ENCODE measurements at places on chromosomes 6 and 20.

GRCh38 chr20:19327401-19327800 is 115.0 kb downstream of the SLC24A3 start:
- no peaks in the 10 kb centered on the region for H3K36me3 ChIP-seq
- DNase-seq = no peak
- no peaks in the 10 kb centered on the region for H3K4me1 ChIP-seq
- H3K27ac ChIP-seq = no peak overlapping the region
- H3K27me3 ChIP-seq = no peaks in the 10 kb centered on the region

DNA sequence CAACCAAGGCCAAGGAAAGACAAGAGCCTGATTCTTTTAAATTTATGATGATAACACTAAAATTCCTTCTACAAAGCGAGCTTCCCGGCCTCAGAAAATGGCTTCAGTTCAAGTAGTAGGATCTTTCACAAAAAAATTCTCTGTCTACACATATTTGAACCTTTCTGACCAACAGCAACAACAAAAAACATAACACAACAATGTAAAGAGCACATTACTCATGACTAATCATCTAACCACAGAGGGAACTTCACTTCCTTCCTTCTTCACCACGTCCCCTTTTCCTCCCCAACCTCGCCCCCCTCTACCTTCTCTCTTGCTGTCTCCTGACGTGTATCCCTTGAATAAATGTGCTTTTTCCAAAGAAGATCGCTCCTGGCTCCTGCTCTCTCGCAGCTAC is 228.2 kb downstream of the MYLK4 start:
- peaks cover 2% of the 10 kb centered on the region for H3K27me3 ChIP-seq
- H3K27ac ChIP-seq = peak overlapping the region; percentile 76
- no peak for DNase-seq
- peaks cover 4% of the 10 kb centered on the region for H3K4me1 ChIP-seq

DNA sequence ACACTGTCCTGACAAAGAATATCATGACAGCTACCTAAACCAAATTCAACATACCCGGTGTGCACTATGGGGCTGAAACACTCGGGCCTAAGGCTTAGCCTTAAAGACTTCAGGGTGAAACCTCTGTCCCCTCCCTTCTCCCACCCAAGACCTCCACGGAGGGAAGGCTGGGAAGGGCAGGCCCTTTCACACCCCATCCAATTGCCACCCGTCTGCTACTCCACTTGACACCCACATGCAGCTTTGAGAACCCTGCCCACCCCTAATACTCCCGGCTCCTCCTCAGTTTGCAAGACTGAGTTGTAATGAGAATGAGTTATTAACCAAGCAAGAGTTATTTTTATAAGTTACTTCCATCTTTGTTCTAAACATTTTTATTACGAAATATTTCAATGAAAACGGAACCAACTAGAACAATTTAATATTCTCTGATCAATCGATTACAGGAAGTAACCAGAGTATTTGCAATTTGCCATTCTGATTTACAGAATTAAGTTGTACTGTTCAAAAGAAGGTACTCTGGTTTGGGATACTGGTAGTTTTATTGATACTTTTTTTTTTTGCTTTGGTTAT is 3.7 kb downstream of the TAF4 start:
- no peak overlapping the region for H3K27ac ChIP-seq
- H3K4me1 ChIP-seq = peaks cover 52% of the 10 kb centered on the region
- no peaks in the 10 kb centered on the region for H3K36me3 ChIP-seq
- no peak for DNase-seq
- no peak overlapping the region for H3K4me3 ChIP-seq

- peak within 1 kb of the TSS; percentile 43 for H3K4me3 ChIP-seq
- no peaks in the 10 kb centered on the region for H3K36me3 ChIP-seq
- no peaks in the 10 kb centered on the region for H3K4me1 ChIP-seq
- no peak for DNase-seq
- peak within 1 kb of the TSS; percentile 89 for H3K27ac ChIP-seq
- no peaks in the 10 kb centered on the region for H3K27me3 ChIP-seq
These were observed at the start of gene RBM24 for GRCh38 chr6:17281100-17281496. Gene RBM24 (plus strand): TSS chr6:17281361. CDS start chr6:17281582, 221 bp downstream.

DNA sequence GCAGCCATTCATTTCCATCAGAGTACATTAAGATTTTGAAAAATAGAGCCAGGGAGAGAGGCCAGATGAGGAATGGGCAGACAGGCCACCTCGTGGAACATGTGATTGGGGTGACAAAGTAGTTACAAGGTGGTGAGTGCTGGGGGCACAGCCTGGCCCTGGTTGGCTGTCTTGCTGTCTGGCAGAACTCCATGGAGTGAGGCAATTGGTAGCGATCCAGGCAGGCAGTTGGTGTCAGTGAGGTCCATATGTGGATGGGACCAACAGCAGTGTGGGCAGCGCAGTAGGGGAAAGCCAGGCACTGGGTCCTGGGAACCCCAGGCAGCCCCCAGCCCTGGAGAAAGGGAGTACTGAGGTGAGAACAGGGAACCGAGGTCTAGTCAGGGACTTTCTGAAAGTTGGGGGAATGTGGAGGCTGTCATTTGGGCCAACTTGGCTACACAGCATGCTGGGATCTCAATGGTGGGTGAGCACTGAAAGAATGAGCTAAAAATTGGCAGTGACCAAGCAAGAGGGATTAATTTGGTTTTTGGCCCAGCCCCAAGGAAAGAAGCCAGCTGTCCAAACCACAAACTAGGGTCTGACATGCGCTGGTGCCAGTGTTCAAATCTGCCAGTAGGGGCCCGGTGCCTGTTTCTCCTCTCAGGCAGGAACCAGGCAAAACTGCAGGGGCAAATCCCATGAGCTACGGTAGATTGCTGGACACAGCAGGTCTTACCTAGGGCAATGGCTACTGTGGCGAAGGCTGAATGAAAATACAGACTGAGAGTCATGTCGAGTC is 61.4 kb upstream of the E2F3 start:
- H3K27me3 ChIP-seq = no peaks in the 10 kb centered on the region
- no peak overlapping the region for H3K27ac ChIP-seq
- no peaks in the 10 kb centered on the region for H3K36me3 ChIP-seq
- H3K4me3 ChIP-seq = no peak overlapping the region
- no peak for DNase-seq
- H3K4me1 ChIP-seq = peaks cover 10% of the 10 kb centered on the region

DNA sequence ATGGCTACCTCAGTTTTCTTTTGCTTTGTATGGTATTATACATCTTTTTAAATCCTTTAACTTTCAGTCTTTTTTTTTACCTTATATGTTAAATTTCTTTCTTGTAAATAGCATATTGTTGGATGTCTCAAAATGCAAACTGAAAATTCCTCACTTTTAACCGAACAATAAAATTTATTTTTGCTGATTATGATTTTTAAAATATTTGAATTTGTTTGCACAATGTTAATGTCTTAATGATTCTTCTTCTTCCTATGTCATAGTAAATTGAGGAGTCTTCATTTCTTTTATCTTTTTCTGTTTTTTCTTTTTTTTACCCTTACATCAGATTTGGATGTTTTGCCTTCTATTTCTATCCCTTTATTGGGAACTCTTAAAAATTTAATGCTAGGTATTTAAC is 574.2 kb upstream of the CDH4 start:
- H3K4me1 ChIP-seq = no peaks in the 10 kb centered on the region
- no peak overlapping the region for H3K27ac ChIP-seq

GRCh38 chr20:33884633-33885032 is 73.5 kb downstream of the CHMP4B start:
- H3K27ac ChIP-seq = no peak overlapping the region
- no peaks in the 10 kb centered on the region for H3K4me1 ChIP-seq
- H3K36me3 ChIP-seq = no peaks in the 10 kb centered on the region
- no peak for DNase-seq

- no peak overlapping the region for H3K4me3 ChIP-seq
- no peaks in the 10 kb centered on the region for H3K27me3 ChIP-seq
- H3K27ac ChIP-seq = no peak overlapping the region
These were observed 120.9 kb downstream of the GRM1 start for GRCh38 chr6:146149770-146150169.

- no peak overlapping the region for H3K27ac ChIP-seq
- H3K4me1 ChIP-seq = peaks cover 21% of the 10 kb centered on the region
- DNase-seq = no peak
- no peak overlapping the region for H3K4me3 ChIP-seq
- peaks cover 67% of the 10 kb centered on the region for H3K36me3 ChIP-seq
- no peaks in the 10 kb centered on the region for H3K27me3 ChIP-seq
These were observed 15.9 kb upstream of the TBC1D20 start for GRCh38 chr20:478010-478948.

GRCh38 chr6:75280131-75280855 is 4.3 kb downstream of the TMEM30A start:
- H3K4me1 ChIP-seq = no peaks in the 10 kb centered on the region
- no peak overlapping the region for H3K4me3 ChIP-seq
- no peaks in the 10 kb centered on the region for H3K36me3 ChIP-seq
- no peaks in the 10 kb centered on the region for H3K27me3 ChIP-seq

DNA sequence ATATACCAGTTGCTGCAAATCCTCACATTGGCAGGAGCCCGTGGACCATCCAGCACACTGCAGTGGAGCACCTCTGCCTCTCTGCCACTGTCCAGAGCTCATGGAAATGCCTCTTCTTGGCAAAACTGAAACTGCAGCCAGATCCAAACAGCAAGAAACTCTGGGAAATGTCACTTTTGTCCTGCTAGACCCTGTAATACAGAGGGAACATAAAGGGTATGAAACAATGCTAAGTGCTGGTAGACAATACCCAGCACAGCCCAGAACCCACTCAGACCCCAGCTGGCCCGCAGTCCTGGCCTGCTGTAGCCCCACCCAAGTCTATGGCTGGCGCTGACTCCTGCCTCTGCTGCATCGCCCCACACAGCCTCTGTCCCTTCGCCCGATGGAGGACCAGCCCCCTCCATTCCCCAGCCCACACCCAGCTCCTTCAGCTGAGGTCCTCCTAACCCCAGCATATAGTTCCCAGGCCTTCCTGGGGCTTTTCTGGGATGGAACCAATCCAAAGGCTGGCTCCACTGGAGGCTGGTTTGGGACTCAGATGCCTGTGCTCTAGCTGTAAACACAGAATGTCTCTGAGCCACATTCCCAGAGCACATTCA is 242.5 kb downstream of the LRFN2 start:
- H3K4me1 ChIP-seq = no peaks in the 10 kb centered on the region
- H3K36me3 ChIP-seq = no peaks in the 10 kb centered on the region
- no peak overlapping the region for H3K27ac ChIP-seq
- no peak overlapping the region for H3K4me3 ChIP-seq
- no peaks in the 10 kb centered on the region for H3K27me3 ChIP-seq

GRCh38 chr20:15882553-15882952 is 690.7 kb downstream of the KIF16B start:
- H3K4me3 ChIP-seq = no peak overlapping the region
- H3K4me1 ChIP-seq = no peaks in the 10 kb centered on the region
- no peak overlapping the region for H3K27ac ChIP-seq
- H3K36me3 ChIP-seq = no peaks in the 10 kb centered on the region
- no peaks in the 10 kb centered on the region for H3K27me3 ChIP-seq
- DNase-seq = no peak

DNA sequence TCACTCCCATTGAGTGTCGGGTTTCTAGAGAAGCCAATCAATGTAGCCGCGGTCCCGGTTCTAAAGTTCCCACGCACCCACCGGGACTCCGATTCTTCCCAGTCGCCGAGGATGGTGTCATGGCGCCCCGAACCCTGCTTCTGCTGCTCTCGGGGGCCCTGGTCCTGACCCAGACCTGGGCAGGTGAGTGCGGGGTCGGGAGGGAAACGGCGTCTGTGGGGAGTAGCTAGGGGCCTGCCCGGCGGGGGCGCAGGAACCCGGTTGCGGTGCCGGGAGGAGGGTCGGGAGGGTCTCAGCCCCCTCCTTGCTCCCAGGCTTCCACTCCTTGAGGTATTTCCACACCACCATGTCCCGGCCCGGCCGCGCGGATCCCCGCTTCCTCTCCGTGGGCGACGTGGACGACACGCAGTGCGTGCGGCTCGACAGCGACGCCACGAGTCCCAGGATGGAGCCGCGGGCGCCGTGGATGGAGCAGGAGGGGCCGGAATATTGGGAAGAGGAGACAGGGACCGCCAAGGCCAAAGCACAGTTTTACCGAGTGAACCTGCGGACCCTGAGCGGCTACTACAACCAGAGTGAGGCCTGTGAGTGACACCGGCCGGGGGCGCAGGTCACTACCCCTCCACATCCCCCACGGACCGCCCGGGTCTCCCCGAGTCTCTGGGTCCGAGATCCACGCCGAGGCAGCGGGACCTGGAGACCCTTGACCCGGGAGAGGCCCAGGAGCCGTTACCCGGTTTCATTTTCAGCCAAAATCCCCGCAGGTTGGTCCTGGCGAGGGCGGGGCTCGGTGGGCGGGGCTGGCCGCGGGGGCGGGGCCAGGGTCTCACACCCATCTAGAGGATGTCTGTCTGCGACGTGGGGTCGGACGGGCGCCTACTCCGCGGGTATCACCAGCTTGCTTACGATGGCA is 35.2 kb upstream of the HLA-G start:
- DNase-seq = no peak
- H3K4me3 ChIP-seq = peak overlapping the region; percentile 64
- H3K4me1 ChIP-seq = no peaks in the 10 kb centered on the region
- no peaks in the 10 kb centered on the region for H3K36me3 ChIP-seq

- no peak overlapping the region for H3K4me3 ChIP-seq
- no peaks in the 10 kb centered on the region for H3K36me3 ChIP-seq
- H3K27me3 ChIP-seq = peaks cover 68% of the 10 kb centered on the region
- DNase-seq = no peak
These were observed 23.6 kb upstream of the NR2E1 start for GRCh38 chr6:108142240-108142639.

- no peaks in the 10 kb centered on the region for H3K36me3 ChIP-seq
- no peaks in the 10 kb centered on the region for H3K4me1 ChIP-seq
- no peaks in the 10 kb centered on the region for H3K27me3 ChIP-seq
These were observed 303.9 kb upstream of the MAP3K7 start for GRCh38 chr6:90890683-90891330.

DNA sequence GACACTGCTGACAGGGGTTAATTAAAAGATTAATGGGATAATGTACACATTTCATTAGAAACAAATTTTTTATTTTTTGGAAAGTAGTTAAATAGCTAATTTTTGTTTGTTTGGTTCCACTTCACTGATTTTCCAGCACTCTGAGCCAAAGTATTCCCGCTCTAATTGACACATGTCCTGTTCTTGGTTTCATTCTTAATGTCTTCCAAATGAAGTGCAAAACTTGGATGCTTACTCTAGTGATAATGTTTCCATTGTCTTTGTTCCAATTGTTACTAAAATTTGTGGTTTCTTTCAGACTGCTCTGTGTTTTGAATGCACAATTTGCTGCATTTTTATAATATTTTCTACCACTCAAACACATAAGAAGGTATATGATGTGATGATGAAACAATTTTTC is 794.3 kb downstream of the PHF3 start:
- no peak overlapping the region for H3K4me3 ChIP-seq
- H3K27me3 ChIP-seq = no peaks in the 10 kb centered on the region
- no peaks in the 10 kb centered on the region for H3K4me1 ChIP-seq
- no peak for DNase-seq

DNA sequence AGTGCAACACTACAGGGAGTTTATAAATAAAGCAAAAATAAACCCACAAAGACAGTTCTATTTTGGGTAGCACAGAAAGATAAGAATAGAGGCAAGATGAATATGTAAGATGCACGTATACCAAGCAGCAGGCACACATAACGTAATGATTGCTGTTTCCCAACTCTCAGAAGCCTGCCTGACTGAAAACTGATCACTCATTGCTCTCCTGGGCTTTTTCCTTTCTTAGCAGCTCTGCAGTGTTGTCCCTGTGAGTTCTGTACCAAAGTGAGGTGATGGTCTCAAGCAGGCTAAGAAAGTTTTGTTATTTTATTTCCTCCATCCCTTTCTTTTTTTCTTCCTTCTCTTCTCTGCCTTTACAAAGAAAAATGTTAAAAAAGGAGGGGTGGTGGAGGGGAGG is 522.0 kb upstream of the MAN1A1 start:
- no peak overlapping the region for H3K4me3 ChIP-seq
- DNase-seq = no peak
- H3K36me3 ChIP-seq = no peaks in the 10 kb centered on the region
- no peaks in the 10 kb centered on the region for H3K27me3 ChIP-seq
- H3K4me1 ChIP-seq = no peaks in the 10 kb centered on the region

- H3K27me3 ChIP-seq = no peaks in the 10 kb centered on the region
- H3K36me3 ChIP-seq = peaks cover under 1% of the 10 kb centered on the region
- no peaks in the 10 kb centered on the region for H3K4me1 ChIP-seq
- H3K4me3 ChIP-seq = no peak overlapping the region
- DNase-seq = no peak
These were observed 73.6 kb downstream of the REV3L start for GRCh38 chr6:111409430-111409829.

Data from esophagus squamous epithelium (tissue), 5 donors.